ENCODE measurements at places on chromosomes 3 and 15.

DNA sequence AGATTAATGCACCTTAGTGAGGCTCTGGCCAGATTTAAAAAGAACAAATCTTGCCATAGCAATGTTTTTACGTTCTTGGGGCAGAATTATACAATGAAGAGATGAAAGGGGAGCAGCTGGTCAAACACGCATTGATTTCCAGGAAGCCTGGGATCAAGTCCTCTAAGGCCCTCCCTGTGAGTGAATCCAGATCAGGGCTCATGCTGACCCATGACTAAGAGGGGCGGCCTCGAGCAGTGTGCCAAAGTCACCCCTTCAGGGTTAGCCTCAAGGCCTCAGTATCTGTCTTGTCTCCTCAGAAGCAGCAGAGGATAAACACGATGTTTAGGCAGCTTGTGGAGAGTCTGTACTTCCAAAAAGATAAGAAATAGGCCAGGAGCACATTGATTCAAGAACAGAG is 9.3 kb upstream of the RBP1 start:
- DNase-seq = no peak

DNA sequence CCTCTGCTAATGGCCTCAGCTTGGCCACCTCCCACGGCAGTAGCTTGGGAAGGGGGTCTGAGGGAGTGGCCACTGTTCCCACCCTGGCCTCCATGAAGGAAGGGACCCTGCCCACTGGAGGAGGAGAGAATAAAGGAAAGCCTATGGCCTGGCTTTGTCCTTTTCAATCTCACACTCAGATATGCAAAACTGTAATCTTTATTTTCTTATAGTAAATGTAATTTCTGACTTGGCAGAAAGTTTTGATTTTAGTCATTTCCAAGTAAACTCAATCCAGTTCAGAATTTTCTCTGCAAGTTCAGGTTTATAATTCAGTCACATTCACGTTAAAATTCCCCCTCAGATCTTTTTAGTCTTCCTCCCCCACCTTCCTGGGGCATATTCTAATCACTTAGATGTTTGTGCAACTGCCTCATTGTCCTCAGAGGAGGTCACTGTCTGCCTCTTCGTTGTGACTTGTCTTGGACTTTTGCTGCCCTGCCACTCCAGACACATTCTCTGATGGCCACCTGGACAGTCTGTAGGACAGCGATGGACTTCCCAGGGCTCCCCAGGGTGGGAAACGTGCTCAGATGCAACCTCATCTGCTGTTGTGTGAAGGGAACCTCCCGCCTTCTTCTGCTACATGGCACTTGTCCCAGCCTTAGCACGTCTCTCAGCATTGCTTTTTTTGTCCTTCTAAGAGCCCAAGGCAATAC is 222.8 kb upstream of the TBL1XR1 start:
- no peak for DNase-seq

DNA sequence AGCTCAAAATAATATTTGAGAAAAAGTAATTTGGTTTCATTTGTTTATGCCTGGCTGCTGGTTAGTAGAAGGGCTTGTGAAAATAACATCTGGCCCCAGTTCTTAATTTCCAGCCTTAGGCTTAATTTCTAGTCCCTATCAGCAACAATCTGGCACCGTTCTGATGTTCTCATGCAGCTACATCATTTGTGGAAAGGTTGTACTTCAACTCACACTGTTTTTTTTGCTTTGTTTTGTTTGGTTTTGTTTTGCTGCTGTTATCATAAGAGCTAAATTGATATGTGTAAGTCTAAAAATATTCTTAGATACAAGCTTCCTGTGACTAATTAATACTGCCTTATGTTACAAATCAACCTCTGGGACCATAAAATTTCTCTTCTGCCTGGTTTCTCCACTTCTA is 8.9 kb downstream of the CPA3 start:
- no peak for DNase-seq

GRCh38 chr3:73010158-73010557 is 13.5 kb downstream of the PPP4R2 start:
- DNase-seq = no peak

GRCh38 chr3:131033480-131034080 is 6.9 kb downstream of the NEK11 start:
- no peak for DNase-seq

DNA sequence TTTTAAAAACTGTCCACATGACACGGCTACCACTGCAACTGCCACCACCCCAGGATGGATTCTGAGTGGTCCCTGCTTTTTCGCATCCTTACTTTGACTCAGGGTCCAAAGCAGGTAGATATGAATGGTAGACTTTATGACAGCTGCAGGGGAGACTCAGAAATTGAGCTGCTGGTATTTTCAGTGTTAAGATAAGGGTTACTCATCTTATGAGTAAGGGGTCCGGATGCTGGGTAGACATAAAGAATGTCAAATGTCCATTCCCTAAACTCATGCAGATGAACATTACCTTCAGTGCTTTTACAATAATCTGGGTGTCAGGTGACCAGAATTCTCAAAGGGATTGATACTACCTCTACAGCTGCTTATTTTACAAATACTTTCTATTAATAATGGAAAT is 25.9 kb upstream of the BBX start:
- DNase-seq = no peak

GRCh38 chr15:96330064-96330449 is 443 bp upstream of the NR2F2 start:
- no peak for DNase-seq

- DNase-seq = no peak
Measured at GRCh38 chr3:81217101-81217500, 544.3 kb downstream of the GBE1 start.

GRCh38 chr15:99143655-99144610 is 39.1 kb downstream of the SYNM start:
- no peak for DNase-seq

DNA sequence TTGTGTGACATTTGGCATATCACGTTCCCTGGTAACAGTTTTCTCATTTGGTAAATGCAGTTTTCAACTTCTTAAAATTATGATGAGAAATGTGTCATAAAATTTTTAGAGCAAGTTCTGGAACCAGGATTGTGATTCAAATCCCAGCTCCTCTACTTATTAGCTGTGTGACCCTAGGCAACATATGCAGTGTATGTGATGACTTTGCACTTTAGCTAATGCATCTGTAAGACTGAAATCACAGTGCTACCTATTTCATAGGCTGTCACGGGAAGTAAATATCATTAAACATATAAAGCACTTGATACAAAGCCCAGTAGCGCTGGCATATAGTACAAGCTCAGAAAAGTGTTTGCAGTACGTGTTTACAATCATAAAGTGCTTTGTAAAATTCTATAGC is 419.4 kb downstream of the GRM7 start:
- DNase-seq = no peak

GRCh38 chr3:23002836-23003732 is 200.0 kb upstream of the UBE2E2 start:
- DNase-seq = no peak

- DNase-seq = no peak
Measured at GRCh38 chr3:30333903-30334302, 272.5 kb upstream of the TGFBR2 start.

- DNase-seq = no peak
Measured at GRCh38 chr3:46908986-46909534, 31.5 kb downstream of the PTH1R start.

GRCh38 chr3:98718730-98719129 is 44.4 kb upstream of the ST3GAL6 start:
- no peak for DNase-seq

- no peak for DNase-seq
Measured at GRCh38 chr15:25742041-25742730, 120.9 kb downstream of the ATP10A start.
